DND-41 (cell line): ENCODE measurements at places on chromosomes 3 and 15.

DNA sequence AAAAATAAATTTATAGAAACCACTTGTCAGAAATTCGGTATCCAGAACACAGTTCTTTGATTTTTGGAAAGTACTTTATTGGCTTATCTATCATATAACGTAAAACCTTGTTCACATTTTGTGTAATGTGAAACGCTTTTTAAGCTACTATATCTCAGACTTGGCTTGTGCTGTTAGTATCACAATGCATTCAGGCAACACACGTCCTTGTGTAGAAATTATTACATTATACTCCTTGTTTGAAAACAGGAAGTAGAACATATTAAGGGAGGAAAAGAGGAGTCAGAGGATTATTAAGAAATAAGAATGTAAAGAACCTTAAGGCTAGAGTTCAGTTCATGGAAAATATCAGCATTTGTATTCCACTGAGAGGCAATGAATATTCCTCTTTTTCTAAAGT lies 1.6 kb downstream of the DNAJC13 start:
- no peak for DNase-seq

DNA sequence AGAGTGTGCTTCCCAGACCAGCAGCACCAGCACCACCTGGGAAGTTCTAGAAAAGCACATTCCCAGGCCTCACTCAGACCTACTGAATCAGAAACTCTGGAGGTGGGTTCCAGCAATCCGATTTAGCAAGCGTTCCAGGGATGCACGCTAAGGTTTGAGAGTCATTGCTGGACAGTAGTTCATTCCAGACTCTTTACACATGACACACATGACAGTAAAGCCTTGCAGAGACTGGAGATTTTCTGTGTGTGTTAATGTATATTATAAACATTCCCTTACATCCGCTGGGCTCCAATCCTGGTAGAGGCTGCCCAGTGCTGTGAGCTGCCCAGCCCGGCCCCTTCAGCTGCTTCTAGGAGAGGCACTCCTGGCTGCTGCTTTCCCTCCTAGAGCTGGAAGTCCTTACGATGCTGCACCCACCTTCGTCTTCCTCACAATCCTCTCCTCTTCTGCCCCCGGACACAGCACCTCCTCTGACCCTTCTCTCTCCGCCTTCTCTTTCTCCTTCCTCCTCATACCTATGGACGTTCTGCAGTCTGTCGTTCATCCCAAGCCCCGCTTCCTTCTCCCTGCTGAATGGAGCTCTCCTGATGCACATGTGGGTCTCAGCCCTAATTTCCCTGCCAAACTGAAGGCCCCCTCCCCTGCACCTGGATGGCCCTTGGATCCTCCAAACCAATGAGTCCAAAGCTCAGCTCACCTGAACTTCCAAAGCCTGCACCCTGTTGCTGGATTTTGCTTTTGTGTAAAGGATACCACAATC lies 44.4 kb downstream of the ITGA11 start:
- no peak for DNase-seq

DNA sequence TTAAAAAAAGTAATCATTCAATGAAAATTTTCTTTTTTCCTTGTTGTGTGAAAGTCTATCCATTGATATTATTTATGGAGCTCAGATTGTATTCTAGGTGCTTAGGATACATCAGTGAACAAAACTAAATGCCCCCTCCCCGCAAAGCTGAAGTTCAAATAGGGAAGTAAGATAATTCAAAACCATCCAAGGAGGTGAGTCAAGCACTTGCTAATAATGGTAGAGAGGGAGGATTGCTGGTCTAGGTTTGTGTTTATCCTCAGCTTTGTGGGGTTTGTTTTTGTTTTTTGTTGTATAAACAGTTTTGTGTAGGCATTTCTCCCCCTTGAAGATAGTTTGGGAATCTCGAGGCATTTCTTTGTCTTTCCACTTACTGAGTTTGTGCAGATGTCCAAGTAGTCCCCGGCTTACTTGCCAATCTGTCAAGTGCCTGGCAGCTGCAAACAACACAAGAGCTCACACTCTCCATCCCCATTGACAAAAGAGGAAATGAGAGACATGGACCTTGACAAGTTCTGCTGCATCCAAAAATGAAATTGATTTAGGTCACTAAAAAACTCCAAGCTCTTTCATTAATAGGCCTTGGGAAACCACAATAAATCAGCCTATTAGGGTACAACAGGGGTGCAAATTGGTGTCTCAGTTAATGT lies 575.8 kb upstream of the TBL1XR1 start:
- no peak for DNase-seq

- no peak for DNase-seq
These were observed 397.8 kb downstream of the IGSF11 start for GRCh38 chr3:118636841-118637240.

- peak; percentile 73 for DNase-seq
These were observed 53.7 kb downstream of the PIK3CB start for GRCh38 chr3:138781012-138781470.

GRCh38 chr3:130733236-130733875 lies 13.3 kb downstream of the PIK3R4 start:
- no peak for DNase-seq

GRCh38 chr3:141407047-141407446 lies 38.7 kb downstream of the ZBTB38 start:
- DNase-seq: no peak

DNA sequence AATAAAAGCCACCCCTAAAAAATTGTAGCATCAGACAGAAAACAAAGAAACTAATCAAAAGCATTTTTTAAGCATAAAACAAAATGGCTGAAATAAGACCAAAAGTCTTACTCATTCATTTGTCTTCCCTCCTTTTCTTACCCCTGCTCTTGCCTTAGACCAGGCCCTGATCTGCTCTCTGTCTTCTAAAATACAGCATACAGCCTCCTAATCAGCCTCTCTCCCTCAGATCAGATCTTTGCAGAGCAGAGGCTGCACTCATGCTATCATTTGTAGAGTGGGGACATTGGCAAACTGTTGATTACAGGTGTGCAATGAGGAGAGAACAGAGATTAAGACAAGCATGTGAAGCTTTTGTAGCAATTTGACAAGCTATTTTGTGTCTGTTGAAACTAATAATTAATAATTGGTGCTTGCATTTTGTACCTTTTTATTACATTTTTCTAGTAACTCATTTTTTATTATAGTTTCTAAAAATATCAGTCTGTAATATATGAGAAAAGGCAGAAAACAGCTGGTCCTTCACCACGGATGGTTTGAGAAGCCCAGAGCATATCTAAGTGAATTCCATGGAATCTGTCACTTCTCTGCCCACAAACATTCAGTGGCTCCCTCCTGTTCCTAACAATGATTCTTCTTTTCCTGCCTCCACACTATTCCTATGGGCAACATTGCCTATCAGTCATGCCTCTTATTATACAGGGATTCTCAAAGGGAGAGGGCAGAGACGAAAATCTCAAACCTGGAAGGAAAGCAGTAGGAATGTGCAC lies 286.2 kb upstream of the STT3B start:
- no peak for DNase-seq

GRCh38 chr3:152443212-152444023 lies 174.7 kb downstream of the MBNL1 start:
- no peak for DNase-seq

- DNase-seq: no peak
These were observed 29.9 kb downstream of the SLC41A3 start for GRCh38 chr3:126053949-126054569.

DNA sequence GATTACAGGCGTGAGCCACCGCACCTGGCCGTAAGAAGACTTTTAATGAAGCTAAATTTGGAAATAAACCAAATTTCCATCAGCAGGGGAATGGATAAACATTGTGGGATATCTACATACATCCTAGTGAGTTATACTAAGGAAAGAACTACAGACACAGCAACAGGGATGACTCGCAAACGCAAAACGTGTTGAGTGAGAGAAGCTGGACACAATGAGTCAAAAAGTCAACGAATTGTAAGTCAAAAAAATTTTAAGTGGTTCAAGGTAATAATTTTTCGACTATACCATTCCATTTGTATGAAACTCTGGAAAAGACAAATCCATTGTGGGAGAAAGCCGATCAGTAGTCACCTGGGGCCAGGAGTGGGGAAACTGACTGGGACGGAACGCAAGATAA lies 19.9 kb downstream of the PLA2G4F start:
- no peak for DNase-seq
